ENCODE measurements at places on chromosomes 3 and 15. TPM values are rescaled to one million over a fixed set of nuclear protein-coding genes. Genes with fewer than 3 reads are reported as not detected.

Gene TCF12
- 232 TPM for total RNA-seq

Gene TEX9
- 3.3 TPM for total RNA-seq

Gene SLC28A1
- total RNA-seq = not detected

Gene TMCO5A
- total RNA-seq = not detected

Gene ATP13A5
- total RNA-seq = not detected
